AG04449 (cell line): ENCODE measurements at places on chromosomes 1 and 21.

GRCh38 chr1:229046251-229046853 lies 224.6 kb upstream of the RAB4A start:
- DNase-seq, result no peak

DNA sequence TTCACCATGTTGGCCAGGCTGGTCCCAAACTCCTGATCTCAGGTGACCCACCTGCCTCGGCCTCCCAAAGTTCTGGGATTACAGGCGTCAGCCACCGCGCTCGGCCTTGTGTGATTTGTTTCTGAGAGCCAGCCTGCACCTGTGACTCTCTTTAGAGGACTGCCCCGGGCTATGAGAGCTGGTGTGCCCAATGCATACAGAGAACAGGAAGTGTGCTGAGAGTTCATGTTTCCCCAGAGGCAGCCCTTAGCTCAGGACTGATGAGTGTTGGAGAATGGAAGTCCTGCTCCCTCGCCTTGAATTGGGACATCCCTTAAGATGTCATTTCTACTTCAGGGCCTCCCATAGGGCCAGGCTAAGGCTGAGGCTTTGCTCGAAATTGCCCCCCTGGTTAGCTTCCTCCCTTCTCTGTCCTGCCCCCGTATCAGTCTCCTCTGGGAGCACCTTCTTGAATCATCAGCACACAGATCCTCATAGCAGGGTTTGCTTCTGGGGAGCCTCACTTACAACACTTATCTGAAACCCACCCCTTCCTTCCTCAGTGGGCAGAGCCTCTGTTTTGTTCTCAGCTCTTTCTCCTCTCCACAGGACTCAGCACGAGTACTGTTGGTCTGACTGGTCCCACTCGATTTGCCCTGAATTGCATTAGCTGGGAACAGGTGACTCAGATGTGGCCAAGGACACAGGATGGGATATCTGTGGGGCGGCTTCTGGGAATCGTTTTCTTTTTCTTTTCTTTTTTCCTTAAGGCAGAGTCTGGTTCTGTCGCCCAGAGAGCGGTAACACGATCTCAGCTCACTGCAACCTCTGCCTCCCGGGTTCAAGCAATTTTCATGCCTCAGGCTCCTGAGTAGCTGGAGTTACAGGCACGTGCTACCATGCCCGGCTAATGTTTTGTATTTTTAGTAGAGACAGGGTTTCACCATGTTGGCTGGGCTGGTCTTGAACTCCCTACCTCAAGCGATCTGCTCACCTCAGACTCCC lies 80.1 kb downstream of the UBIAD1 start:
- DNase-seq, result no peak

DNA sequence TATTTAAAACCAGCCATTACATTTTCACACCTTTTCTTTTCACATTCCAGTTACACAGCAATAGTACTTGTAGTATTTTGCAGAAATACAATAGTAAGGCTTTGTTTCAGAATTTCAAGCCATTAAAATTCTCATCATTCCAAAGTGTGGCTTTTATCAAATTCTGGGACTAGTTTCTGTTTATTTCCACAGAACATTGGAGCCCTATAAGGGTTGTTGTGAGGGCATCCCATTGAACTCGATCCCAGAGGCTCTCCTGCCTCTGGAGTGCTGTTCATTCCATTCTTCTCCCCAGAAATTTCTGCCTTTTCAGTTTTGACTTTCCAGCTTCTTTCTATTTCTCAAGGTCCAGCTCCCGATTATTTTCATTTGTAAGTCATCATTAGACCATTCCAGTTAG lies 645.5 kb downstream of the ADGRL2 start:
- no peak for DNase-seq

DNA sequence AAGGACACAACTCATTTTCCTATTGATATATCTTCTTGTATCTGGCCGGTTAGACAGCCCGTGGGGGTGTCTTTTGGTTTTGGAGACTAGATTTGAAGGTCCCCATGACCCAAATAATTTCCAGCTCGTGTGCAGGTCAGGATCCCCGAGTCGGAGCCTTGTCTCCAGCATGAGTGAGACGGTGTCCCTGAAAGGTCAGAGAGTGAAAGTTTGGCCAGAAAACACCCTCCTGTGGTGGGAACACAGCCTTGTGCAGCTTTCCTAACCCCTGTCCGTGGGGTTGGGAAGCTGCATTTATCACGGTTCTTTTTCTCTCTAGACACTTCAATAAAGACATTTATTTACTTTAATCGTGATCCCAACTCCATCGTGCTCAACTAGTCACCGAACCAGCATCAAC lies 17.6 kb downstream of the COQ8A start:
- no peak for DNase-seq

GRCh38 chr1:110914676-110915075 lies 41.7 kb downstream of the CD53 start:
- no peak for DNase-seq
